ENCODE measurements at places on chromosomes 3 and 15.

DNA sequence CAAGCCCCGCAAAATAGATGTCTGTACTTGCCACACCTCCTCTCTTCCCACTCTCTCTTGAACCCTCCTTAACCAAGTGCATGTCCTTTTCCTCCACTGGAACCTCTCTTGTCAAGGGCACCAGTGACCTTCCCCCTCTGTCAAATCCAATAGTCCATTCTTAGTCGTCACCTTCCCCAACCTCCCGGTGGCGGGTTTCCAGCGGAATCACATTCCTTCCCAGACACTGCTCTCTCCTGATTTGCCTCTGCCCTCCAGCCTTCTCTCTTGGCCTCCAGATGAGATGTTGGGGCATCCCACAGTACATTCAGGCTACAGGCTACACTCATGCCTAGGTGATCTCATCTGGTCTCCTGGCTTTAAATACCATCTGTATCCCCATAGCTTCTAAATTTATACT is 31.1 kb downstream of the SCN5A start:
- DNase-seq = no peak

DNA sequence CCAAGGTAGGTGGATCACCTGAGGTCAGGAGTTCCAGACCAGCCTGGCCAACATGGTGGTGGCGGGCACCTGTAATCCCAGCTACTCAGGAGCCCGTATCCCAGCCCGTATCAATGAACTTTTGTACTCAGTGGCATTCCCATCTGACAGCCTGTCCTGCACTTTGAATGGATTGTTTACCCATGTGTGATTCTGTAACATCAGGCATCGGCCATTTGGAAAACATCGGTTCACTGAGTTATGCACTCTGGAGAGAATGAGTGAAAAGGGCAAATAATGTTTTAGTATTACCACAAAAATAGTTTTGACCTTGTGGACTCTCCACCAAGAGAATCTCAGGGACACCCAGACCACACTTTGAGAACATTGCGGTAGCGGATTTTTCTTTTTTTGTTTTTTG is 13.6 kb downstream of the KLHL25 start:
- DNase-seq = no peak

DNA sequence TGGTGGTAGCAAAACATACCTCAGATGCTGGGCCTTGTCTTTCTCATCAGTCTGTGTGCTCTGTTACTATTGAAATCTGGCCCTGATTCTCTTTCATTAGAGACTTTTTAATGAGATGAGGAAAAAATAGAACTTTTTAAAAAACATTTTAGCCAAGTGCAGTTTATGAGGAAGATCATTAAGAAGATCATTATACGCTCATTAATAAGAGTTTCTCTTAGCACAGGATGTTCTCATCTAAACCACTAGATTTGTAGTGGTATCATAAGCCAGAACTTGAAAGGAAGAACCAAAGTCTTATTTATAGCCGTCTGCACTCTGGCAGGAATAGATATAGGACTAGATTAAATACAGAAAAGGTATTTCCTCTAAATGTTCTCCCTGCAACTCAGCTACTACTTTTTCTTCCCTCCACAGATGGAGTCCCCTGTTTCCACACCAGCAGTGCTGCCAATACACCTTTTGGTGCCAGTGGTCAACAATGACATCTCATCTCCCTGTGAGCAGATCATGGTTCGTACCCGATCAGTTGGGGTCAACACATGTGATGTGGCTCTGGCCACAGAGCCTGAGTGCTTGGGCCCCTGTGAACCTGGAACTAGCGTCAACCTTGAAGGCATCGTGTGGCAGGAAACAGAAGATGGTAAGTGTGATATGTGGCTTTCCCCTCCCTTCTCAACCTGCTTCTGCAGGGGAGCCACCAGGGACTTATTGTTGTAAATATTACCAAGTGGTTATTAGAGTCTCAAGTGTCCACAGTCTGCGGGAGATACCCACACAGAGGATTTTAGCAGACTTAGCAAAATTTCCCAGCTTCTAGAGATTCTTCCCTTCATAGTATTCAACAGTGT is 152.8 kb downstream of the RBPMS2 start:
- DNase-seq = no peak

- no peak for DNase-seq
Measured at GRCh38 chr3:116318370-116318769, 126.9 kb downstream of the LSAMP start.

DNA sequence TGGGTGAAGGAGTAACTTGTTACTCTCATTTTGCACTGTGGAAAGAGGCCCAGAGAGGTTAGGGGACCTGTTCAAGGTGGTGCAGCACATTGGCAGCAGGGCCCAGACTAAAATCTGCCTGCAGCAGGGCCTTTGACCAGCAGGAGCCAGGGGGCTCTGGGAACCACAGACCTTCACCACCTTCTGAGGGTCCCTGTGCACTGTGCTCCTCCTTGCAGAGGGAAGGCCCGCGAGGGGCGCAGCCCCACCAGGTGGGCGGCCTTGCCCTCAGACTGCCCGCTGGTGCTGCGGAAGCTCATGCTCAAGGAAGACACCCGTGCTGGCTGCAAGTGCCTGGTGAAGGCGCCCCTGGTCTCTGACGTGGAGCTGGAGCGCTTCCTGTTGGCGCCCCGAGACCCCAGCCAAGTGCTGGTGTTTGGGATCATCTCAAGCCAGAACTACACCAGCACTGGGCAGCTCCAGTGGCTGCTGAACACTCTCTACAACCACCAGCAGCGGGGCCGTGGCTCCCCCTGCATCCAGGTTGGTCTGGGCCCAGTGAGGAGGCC is 61.5 kb upstream of the FGD5 start:
- DNase-seq = no peak

- no peak for DNase-seq
Measured at GRCh38 chr15:101357333-101357732, 62.3 kb upstream of the SNRPA1 start.

DNA sequence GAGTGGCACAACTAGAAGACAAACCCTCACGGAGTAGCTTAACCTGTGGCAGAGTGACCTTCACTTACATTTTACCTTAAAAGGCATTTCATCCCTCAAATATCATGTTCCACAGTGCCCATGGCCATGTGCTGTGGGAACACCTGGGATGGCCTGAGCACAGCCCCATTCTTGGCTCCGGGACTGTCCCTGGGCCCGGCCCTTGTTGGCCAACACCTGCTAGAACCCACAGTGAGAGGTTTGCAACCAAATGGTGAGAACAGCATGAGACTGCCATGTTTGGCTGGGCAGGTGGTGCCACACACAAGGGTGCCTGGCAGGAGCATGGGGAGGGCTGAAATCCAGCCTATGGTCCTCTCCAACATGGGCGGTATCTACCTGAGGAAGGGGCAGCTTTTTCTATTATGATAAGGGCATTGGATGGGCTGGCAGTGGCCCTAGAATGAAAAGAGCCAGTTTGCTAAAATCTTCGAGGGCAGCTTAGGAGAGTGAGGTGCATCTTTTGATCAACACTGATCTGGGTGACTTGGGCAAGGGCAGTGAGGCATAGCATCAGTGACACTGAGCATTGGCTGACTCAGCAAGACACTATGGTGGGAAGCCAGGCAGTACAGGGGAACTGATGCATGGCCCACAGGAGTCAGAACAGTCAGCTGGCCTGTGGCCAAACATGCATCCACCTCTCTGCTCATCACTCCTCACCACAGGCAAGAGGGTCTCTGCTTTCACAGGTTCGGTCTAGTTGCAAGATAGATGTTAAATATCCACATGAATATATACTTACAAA is 53.9 kb downstream of the SYNM start:
- DNase-seq = no peak

DNA sequence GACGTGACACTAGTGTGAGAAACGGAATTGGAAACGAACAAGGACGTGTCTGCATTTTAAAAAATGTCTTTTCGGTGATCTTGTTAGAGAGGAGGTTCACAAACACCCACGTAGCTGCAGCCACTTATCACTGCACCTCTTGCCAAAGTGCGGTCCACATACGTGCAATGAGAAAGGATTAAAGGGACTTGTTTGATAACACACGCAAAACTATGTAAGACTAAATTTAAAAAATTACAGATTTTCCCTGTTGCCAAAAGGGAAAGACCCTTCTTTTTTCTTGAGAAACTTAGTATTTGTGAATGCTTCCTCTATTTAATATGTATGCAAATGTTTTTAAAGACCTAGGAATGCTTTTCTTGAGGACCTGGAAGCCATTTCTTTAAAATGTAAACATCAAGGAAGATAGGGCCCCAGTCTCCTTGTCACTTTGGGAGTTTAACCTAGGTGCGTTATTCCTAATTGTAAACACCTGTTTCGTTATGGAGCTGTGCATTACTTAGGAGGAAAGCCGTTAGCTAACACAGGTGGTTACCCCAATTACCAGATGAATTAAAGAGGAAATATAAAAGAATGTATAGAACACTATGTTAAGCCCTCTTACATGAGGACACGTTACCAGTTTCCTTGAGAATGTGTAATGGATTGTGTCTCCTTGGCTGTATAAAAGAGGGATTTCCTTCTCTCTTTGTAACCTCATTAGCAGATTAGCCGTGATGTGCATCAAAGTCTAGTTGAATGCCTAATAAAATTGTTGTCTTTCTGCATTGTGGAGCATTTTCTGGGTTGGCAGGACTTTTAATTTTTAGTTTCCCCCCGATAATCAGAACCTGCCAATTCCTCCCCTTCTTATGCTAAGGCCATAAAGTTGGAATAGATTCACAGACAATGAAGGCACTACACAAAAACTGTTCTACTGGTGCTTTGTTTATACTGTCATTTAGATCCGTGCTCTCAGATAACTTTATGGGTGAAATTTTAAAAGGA is 1.0 kb downstream of the LEKR1 start:
- DNase-seq = peak; percentile 7

- DNase-seq = no peak
Measured at GRCh38 chr3:55207744-55208143, 279.4 kb downstream of the WNT5A start.

DNA sequence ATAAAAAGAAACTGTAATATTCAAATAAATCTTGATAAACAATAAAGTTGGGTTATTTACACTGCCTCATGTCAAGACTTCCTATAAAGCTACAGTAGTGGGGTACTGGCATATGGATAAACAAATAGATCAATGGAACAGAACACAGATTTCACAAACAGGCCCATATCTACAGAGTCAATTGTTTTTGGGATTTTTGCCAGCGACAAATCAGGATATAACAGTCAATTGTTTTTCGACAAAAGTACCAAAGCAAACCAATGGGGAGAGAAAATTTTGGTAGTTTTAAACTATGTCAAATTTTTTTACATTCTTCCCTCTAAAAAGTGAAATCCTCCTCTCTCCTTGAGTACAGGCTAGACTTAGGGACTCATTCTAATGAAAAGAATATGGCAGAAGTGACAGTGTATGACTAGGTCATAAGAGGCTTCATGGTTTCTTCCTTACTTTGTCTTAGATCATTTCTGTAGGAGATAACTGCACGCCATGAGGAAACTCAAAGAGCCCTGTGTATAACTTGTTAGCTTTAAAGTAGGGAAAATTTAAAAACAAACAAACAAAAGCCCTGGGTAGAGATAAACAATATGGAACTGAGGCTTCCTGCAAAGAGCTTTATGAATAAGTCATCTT is 16.9 kb downstream of the IP6K1 start:
- DNase-seq = no peak

DNA sequence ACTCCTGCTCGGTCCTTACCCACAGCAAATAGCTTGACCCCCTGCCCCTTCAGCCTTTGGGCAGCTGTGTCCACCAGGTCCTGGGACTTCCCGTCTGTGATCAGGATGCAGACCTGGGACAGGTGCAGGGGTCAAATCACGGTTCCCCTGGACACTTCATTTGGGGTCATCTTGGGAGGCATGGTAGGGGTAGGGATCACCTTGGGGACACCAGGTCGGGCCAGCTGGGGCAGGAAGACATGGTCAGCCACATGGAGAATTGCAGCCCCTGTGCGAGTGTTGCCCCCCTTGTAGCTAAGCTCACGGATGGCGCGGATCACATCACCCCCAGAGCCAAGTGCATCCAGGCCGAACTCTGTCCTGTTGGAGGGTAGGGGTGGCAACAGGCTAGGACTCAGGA is 1.8 kb downstream of the COL7A1 start:
- no peak for DNase-seq

DNA sequence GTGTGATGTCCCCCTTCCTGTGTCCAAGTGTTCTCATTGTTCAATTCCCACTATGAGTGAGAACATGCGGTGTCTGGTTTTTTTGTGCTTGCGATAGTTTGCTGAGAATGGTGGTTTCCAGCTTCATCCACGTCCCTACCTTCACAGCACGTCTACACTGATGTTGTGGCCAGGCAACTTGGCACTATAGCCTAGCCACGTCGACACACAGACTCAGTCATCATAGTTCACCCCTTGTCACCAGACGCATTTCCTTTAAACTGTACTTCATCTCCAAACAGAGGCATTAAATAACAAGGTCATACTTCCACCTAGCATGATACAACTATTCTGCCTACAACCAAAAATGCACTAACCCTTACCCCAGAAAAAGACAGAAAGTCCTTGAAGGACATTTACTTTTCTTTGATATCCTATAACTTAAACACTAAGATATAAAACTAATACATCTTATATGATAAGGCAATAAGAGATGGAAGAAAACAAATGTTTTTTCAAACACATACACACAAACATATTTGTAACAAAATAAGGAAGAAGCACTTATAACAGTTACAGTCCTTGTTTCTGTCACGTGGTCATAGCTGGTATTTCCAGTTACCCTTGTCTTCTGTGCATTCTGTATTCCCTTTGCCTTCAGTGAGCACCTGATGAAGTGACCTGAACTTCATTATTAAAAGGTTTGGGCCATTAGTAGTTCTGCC is 121.4 kb downstream of the KLF13 start:
- DNase-seq = no peak

- no peak for DNase-seq
Measured at GRCh38 chr3:191320316-191320715, 8.9 kb upstream of the CCDC50 start.

DNA sequence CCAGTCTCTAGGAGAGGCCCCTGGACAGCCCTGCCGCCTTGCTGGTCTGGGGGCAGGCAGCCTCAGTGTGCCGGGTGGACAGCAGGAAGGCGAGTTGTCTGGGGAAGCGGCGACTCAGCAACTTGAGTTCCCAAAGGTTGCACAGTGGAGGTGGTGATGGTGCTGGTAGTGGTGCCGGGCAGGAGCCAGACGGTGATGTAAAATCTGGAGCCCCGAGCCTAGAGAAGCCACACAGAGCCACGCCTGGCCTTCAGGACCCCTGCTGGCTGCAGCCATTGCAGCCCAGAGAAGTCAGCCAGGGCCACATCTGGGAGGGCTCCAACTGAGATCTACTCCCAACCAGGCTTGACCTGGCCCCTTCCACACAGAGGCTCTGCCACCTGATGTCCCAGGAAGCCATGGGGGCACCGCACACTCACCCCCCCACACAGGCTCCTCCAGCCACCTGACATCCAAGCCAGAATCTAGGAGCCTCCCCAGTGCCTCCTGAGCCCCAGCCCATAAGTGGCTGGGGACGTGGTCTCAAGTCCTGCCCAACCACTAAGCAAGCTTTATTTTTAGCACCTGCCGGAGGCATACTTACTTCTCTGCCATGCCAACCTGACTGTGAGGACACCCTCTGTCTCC is 8.8 kb downstream of the C3orf22 start:
- DNase-seq = no peak

GRCh38 chr3:187167777-187168176 is 28.5 kb upstream of the RPL39L start:
- no peak for DNase-seq

All from NCI-H1930 (cell line).